ENCODE measurements at places on chromosomes 5 and 9.
A peak's percentile ranks its signal among the peaks of the same experiment; 100 is the strongest.

DNA sequence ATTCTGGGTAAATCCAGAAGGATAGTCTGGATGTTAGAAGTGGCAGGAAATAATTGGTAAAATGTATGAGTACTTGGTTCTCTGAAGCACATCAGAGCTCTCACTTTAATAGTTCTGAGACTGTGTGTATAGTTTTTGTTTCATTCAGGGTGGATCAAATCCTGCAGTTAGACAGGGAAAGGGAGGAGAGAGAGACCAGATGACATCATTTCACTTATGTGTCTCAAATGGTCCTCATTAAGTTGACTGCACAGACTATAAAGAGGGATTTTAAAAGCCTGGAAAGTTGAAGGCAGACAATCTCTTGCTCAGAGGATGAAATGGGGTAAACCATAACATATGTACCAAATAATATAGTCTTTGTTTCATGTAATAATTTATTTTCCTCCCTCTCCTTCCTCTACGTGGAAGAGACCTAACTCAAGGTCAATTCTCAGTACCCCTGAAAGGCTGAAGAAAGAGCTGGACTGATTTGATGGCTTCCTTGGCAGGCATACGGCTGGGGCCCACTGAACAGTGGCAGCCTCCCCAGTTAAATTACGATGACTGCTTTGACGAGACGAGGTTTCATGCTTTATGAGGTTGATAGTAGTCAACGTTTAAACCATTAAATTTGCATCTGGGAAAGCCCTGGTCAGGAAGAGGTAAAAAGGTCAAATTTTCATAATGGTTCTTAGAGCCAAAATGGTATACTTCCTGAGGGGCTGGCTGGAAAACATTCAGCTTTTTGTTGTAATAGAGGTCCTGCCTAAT lies 395.1 kb upstream of the RPS23 start:
- no peak for DNase-seq

- DNase-seq, result no peak
Measured at GRCh38 chr5:131792896-131793295, 3.9 kb downstream of the FNIP1 start.

DNA sequence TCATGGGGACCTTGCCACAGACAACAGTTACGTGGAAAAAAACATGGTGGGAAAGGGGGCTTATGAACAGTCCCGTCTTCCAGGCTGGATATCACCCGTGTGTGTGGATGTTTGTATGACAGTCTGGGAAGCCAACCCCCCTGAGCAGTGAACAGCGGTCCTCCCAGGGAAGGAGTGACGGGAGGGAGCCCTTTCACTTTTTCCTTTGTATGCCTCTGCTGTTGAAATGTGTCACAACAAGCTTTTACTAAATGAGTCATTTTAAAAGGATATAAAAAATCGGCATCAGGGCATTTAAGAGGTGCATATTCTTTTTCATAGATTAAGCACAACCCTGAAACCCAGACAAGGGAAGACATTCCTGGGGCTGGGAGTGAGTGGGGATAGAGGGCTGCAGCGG lies 5.1 kb downstream of the MYMK start:
- no peak for DNase-seq

- no peak for DNase-seq
Measured at GRCh38 chr5:50299896-50300295, 141.2 kb downstream of the EMB start.

GRCh38 chr5:15558240-15558639 lies 58.3 kb downstream of the FBXL7 start:
- DNase-seq, result no peak

GRCh38 chr5:172188033-172188892 lies at the start of gene STK10:
STK10 (minus strand) TSS chr5:172188224; CDS start chr5:172188042, 182 bp downstream.
- DNase-seq, result peak; percentile 90

DNA sequence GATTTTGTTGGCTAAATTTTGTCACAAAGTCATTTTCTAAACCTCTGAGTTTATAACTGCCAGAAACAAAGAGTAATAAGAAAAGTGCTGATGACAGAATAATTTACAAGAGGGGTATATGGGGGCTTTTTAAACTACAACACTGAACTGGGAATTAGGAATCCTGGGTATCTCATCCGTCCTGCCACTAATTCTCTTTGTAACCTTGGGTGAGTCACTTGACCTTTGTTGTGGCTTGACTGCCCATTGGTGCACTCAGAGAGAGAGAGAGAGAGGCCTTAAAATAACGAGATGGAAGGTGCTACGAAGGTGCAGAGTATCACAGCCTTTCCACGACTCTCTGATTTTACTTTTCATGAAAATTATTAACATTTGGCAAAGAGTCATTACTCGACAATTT lies 130.3 kb upstream of the CNTLN start:
- no peak for DNase-seq
